ENCODE measurements at places on chromosomes 7 and 10.

DNA sequence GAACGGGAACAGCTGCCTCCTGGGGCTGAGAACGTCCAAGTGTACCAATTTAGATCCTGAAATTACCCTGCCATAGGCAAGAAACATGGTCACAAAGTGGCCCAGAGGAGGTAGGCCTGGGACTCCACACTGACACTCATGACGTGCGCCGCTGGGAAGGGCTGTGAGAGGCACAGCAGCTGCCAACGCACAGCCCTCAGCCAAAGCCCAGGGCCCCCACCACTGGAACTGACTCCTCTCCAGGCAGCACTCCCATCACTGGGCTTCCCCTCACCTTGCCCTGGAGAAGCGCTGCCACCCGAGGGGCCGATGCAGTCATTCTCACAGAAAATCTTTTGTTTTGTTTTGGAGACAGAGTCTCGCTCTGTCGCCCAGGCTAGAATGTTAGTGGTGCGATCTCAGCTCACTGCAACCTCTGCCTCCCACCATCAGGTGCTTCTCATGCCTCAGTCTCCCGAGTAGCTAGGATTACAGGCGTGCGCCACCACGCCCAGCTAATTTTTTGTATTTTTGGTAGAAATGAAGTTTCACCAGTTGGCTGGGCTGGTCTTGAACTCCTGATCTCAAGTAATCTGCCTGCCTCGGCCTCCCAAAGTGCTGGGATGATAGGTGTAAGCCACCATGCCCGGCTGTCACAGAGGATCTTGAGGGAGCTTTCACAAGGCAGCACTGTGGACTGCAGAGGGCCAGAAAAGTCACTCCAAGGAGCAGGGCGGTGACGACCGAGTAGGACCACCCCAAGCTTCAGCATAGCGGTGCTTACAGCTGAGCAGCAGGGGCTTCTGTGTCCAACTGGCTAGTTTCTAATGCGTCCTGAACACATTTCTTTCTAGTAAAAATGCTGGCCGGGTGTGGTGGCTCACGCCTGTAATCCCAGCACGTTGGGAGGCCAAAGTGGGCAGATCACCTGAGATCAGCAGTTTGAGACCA lies 13.5 kb downstream of the GUSB start:
- no peak for DNase-seq

GRCh38 chr10:9510626-9511025 lies 1456.1 kb downstream of the GATA3 start:
- DNase-seq, result no peak

DNA sequence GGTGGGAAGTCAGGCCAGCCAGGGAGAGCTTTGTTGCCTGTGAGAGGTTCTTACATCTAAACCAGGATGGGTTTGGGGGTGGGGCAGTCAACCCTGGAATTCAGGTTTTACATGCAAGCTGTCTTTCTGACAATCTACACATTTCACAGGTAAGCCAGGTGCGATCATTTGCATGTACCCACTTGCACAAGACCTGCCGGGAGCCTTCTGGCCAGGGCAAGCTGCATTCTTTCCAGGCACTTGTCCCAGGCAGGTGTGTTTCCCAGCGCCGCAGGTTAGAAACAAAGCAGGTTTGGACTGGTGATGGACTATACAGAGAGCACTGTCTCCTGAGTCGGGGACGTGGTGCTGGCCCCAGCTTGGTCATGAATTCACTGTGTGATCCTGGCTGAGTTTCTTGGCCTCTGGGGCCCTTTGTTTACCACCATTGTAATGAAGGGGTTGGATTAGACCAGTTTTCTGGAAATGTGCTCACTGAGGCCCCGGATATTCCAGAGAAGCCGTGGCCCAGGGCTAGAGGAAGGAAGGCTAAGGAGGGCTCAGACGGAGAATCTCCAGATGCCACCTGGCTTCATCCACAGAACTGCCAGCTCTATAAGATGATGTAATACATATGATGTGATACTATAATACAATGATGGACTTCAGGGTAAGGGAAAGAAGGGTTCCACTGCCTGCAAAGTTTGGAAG lies 205.2 kb upstream of the SVIL start:
- no peak for DNase-seq

DNA sequence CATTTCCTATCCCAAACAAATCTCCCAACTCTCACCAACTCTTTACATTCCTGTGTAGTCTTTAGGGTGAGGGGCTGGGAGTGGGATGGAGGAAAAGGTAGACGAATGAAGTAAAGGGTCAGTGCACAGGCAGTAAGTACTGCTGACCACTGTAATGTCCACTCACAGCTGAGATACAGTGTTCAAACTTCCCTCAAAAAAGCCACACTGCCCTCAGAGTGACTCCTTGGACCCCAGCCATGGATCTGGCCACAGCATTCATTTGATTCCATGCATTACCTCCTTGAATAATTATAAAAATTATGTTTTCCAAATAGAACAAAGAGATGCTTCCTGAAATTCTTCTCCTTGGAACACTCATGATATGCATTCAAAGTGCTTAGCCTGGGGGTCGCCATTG lies 19.8 kb upstream of the HIPK2 start:
- no peak for DNase-seq

DNA sequence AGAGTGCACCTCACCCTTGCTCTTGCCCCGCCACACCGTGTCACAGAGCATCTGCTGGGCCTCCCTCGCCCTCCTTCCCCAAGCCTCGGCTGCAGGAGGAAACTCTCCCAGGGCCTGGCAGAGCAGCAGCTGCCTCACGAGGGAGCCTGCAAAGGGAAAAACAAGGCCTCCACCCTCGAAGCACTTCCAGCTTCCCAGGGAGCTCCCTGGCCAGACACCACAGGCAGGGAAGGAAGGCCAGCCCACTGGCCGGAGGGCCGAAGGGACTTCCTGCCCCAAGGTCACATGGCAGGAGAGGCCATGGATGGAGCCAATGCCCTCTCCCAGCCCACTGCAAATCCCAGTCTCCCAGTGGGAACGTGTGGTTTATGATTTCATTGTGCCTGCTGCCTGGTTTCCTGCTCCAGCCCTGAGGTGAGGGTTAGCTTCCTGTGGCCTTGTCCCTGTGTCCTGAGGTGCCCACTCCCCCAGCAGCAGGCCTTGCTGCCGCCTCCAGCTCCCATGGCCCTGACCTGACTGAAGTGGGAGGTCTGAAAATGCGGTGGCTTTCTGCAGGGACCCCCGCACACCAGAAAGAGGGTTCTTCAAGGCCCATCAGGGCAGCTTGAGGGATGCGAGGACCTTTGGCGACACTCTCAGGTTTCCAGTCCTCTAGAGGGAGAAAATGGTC lies 100.5 kb upstream of the PPIF start:
- DNase-seq, result no peak

- DNase-seq, result no peak
Observed at GRCh38 chr7:96026010-96026409, 253.7 kb downstream of the DYNC1I1 start.

- DNase-seq, result no peak
Observed at GRCh38 chr10:114615600-114616007, 42.5 kb downstream of the ABLIM1 start.

GRCh38 chr10:112262546-112262945 lies 20.7 kb upstream of the TECTB start:
- no peak for DNase-seq

DNA sequence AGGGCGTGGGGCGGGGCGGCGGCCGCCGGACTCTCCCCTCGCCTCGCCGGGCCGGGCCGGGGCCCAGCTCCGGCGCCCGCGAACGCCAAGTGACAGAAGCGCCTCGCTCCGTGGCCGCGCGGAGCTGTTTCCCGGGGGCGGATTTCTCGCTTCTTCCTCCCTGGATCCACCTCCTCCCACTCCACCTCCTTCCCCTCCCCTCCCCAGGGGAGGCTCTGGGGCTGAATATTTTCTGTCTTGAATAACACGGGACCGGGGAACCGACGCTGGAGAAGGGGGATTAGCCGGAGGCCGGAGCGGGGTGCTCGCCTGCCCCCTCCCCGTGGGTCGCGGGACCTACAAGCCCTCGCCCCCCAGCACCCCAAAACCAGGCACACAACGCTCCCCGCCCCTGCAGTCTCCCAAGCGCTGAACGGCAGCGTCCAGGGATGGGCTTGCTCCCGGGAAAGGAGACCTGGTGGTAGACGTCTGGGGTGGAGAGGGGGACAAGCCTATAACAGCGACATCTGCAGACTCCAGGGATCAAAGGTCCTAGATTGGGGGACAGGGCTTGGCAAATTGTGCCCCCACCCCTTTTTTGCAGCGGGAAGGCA lies at the start of gene ARHGAP21:
TSS of gene ARHGAP21 (minus strand) at position 100 of the 593 bp plus-strand sequence. CDS start 1,988 bp downstream, outside the sequence.
- DNase-seq, result peak; percentile 74

Data from ecto neural progenitor cell (in vitro differentiated cells).